A549 treated with CpdA at 1 μM for 4 hours (cell line): ENCODE measurements at places on chromosomes 3 and 15. TPM values are rescaled to one million over a fixed set of nuclear protein-coding genes. Genes with fewer than 3 reads are reported as not detected.

The PDZRN3 gene
- total RNA-seq: not detected in 5 replicates

The NR1I2 gene
- total RNA-seq: not detected in 5 replicates

The SH2D7 gene
- not detected in 5 replicates for total RNA-seq

The LMCD1 gene
- total RNA-seq: 73.2 to 92.8 TPM (median 76.8 TPM) in 5 replicates

The BFSP2 gene
- total RNA-seq: not detected in 5 replicates

The PCBP4 gene
- total RNA-seq: 11.0 to 13.8 TPM (median 12.3 TPM) in 5 replicates

The UBL7 gene
- total RNA-seq: 40.9 to 44.2 TPM (median 42.6 TPM) in 5 replicates

The CCR9 gene
- total RNA-seq: not detected in 5 replicates

The CCDC33 gene
- total RNA-seq: 5.8 to 7.8 TPM (median 6.1 TPM) in 5 replicates

The CADPS gene
- total RNA-seq: not detected in 5 replicates

The SUSD5 gene
- total RNA-seq: 3.2 to 4.3 TPM (median 3.5 TPM) in 5 replicates

The SKOR1 gene
- 0.03 TPM in 2 of 5 replicates, not detected in the others for total RNA-seq

The TMEM39A gene
- total RNA-seq: 21.9 to 32.8 TPM (median 28.4 TPM) in 5 replicates

The KATNBL1 gene
- total RNA-seq: 30.8 to 40.7 TPM (median 35.1 TPM) in 5 replicates

The MESD gene
- 39.2 to 40.7 TPM (median 40.0 TPM) in 5 replicates for total RNA-seq

The PRICKLE2 gene
- 1.9 to 3.4 TPM (median 2.1 TPM) in 5 replicates for total RNA-seq

The APBA2 gene
- total RNA-seq: 17.2 to 21.8 TPM (median 18.3 TPM) in 5 replicates

The RETNLB gene
- total RNA-seq: not detected in 5 replicates

The ADPRH gene
- total RNA-seq: 2.8 to 3.8 TPM (median 2.9 TPM) in 5 replicates

The SLC6A1 gene
- total RNA-seq: 0.02 TPM in 1 of 5 replicates, not detected in the others
